ENCODE measurements at places on chromosomes 13 and 19.

GRCh38 chr19:19151418-19151817 is 13.1 kb upstream of the TMEM161A start:
- no peak for DNase-seq

- no peak for DNase-seq
Observed at GRCh38 chr19:16325161-16325527, 518 bp downstream of the KLF2 start.

GRCh38 chr13:67147342-67148133 is 82.6 kb downstream of the PCDH9 start:
- DNase-seq, result no peak

GRCh38 chr13:113120300-113121182 is 2.1 kb upstream of the F10 start:
- DNase-seq, result no peak

DNA sequence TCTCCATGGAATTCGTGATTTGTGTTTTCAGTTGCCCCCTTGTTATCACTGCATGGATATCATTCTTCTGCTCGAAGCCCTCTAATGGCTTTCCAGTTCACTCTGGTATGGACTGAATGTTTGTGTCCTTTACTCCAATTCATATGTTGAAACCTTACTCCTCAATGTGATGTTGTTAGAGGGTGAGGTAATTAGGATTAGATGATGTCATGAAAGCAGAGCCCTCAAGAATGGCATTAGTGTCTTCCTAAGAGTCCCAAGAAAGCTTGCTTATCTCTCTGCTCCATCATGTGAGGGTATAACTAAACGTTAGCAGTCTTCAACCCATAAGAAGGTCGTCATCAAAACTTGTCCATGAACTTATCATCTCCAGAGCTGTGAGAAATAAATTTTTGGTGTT is 1626.3 kb upstream of the MIR17HG start:
- no peak for DNase-seq

- no peak for DNase-seq
Observed at GRCh38 chr19:56083668-56084067, 37.4 kb downstream of the ZNF787 start.

DNA sequence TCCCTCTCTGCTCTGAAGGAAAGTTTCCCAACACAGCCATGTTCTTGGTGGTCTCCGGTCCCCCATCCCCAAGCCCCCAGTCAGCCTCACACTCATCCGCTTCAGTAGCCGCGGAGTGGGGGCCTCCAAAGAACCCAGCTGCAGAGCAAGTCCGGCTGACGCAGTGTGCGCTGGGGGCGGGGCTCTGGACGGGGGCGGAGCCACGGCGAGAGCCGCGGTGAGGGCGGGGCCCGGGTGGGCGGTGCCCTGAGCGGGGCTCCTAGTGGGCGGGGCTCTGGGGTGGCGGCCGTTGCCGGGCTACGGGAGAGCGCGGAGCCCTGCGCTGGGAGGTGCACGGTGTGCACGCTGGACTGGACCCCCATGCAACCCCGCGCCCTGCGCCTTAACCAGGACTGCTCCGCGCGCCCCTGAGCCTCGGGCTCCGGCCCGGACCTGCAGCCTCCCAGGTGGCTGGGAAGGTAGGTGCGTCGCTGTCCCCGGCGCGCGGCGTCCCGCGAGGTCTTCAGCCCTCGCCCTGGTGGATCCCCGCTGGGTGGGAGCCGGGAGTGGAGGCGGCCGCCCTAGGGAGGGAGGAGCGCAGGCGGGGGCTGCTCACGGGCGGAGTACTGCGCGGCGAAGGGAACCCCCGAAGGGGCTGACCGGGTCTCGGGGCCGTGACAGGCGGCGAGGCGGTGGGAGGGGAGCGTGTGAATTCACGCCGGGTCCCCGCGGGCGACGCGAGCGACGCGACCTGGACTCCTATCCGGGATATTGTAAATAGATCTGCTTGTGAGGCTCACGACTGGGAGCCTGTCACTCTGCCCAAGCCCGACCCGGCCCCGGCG is 9.1 kb downstream of the TNFRSF19 start:
- DNase-seq, result no peak

DNA sequence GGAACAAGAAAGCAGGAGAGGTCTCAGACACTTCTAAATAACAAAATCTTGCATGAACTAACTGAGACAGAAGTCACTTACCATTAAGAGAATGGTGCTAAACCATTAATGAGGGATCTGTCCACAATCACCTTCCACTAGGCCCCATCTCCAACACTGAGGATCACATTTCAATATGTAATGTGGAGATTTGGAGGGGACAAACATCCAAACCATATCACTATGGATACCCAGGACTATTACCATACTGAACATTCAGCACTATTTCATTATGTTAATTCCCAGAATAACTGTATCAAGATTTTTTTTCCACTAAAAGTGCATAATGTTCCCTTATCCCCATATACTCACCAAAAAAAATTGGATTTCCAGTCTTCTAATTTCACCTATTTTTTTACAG is 491.8 kb downstream of the LMO7 start:
- DNase-seq, result no peak

- no peak for DNase-seq
Observed at GRCh38 chr13:26811581-26811980, 51.0 kb upstream of the GPR12 start.

- DNase-seq, result no peak
Observed at GRCh38 chr13:46206143-46206542, 5.6 kb upstream of the LRRC63 start.

- no peak for DNase-seq
Observed at GRCh38 chr13:86841264-86841663, 829.9 kb upstream of the SLITRK5 start.

DNA sequence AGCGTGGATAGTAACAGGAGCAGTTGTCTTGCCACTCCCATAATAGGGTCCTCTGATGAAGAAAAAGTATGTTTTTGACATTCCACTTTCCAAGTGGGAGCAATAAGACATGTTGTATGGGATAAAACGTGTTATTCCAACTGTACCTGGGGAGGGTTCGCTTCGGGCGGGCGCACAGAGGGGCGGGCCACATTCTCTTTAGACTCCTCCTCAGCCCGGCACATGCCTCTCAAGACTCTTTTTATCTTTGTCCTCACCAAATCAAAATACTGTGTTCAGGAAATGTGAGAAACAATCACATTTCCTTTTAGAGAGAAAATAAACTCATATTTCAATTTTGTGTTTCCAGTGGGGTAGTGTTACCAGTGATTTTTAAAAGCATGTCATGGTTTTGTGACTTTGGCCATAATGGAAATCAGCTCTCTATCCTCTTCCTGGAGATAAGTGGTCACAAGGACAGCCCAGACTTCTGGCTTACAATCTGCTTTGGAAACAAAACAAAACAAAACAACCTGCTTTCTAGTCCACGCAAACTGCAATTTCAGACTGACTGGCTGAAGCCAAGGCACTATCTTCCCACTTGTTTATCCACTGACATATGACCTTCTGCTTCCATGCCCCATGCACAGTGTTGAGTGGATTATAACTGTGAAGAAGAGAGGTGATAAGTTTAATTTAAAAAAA is 276.1 kb downstream of the NALCN start:
- peak; percentile 39 for DNase-seq

DNA sequence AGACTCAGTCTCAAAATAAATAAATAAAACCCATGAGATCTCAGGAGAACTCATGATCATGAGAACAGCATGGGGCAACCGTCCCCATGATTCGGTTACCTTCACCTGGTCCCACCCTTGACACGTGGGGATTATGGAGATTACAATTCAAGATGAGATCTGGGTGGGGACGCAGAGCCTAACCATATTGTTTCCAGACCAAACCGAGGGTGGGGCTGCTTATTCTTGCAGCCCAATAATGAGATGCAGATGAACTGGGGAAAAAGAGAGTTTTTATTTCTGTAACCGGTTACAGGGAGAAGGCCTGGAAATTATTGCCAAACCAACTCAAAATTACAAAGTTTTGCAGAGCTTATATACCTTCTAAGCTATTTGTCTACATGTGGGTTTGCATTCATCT is 12.8 kb downstream of the TRAPPC2B start:
- DNase-seq, result no peak

GRCh38 chr19:31402529-31403316 is 53.5 kb upstream of the TSHZ3 start:
- no peak for DNase-seq

- no peak for DNase-seq
Observed at GRCh38 chr13:36102721-36103120, 28.5 kb downstream of the DCLK1 start.

- DNase-seq, result peak; percentile 31
Observed at GRCh38 chr19:1074544-1075283, 7.7 kb downstream of the ARHGAP45 start.

GRCh38 chr13:99978799-99979452 is 2.7 kb upstream of the ZIC2 start:
- DNase-seq, result no peak

- no peak for DNase-seq
Observed at GRCh38 chr13:75224053-75224742, 257.8 kb downstream of the TBC1D4 start.

GRCh38 chr19:3470500-3471128 is 9.7 kb downstream of the SMIM24 start:
- no peak for DNase-seq

GRCh38 chr13:44578067-44578400 is 1.9 kb upstream of the TSC22D1 start:
- DNase-seq, result no peak

DNA sequence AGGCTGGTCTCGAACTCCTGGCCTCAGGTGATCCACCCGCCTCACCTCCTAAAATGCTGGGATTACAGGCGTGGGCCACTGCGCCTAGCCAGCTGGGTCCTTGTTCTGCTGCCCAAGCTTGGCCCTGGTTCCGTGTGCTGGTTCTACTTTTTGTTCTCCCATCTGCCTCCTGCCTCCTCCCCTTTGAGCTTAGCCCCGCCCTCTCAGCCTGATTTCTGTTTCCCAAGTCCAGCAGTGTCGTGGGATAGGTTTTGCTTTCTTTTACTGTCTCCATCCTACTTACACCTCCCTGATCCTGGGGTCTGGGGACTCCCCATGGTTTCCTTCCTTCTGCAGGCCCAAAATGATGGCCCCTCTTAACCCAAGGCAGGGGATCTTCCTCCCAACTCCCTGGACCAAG is 2.4 kb downstream of the BLOC1S3 start:
- DNase-seq, result no peak

- no peak for DNase-seq
Observed at GRCh38 chr13:106318941-106319411, 216.5 kb downstream of the EFNB2 start.

All from NCI-H187 treated with DMSO at 0.1 percent for 48 hours (cell line).